ENCODE measurements at places on chromosomes 6 and 20. TPM values are rescaled to one million over a fixed set of nuclear protein-coding genes. Genes with fewer than 3 reads are reported as not detected.
A peak's percentile ranks its signal among the peaks of the same experiment; 100 is the strongest.

DNA sequence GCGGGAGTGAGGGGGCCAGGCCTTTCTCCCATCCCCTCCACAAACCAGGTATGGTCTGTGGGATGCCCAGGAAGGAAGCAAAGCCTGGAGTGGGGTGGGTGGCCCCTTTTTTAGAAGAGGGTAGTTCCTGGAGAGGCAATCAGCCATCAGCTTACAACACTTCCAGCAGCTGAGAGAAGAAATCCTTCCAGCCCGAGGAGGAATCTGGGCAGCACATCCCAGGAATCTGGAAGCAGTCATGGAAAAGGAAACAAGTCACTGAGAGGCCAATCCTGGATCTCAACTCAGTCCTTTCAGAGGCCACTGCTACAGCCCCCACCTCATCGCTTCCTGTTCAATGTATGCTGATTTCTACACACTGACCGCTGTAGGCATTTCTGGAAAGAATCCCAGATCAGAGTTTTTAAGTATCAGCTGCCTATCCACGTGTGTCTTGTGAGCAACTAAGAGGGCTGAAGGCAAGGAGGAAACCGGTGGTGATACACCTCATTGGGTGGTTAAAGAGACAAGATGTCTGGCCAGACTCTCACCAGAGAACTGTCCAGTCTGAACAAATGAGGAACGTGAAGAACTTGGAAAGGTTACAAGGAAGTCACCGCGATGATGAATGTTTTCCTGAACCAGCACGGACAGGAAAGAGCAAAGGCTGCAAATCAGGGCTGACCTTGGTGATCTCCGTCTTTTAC lies 92.9 kb upstream of the SHLD1 start:
- no peak overlapping the region for H3K4me3 ChIP-seq
- H3K27ac ChIP-seq = peak overlapping the region; percentile 68
- peaks cover 66% of the 10 kb centered on the region for H3K4me1 ChIP-seq
- H3K36me3 ChIP-seq = no peaks in the 10 kb centered on the region
- DNase-seq = no peak

DNA sequence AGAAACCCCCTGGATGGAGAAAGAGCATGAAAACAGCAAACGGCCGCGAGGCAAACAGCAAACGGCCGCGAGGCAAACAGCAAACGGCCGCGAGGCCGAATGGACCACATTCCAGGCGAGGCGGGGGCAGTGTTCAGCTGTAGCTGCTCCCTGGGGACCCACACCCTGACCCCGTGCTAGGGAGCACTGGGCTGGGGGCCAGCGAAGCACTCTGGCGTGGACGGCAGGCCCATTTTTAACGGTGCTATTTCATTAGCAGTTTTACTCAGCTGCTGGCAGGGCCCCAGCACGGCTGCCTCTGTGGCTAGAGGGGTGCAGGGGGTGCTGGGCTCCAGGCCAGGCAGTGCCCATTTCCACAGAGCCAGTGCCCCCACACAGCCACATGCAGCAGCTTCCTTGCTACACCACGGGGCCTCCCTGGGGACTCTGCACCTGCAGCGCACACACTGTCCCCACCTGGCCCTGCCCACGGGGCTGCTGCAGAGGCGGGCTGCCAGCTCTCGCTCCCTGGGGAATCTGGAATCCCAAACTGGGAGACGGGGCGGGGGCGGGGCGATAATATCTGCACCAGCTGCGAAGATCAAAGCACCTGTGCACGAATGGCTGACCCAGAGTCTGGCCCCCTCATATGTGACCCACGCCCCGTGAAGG lies 35.6 kb upstream of the SLCO4A1 start:
- H3K4me1 ChIP-seq = peaks cover 59% of the 10 kb centered on the region
- no peaks in the 10 kb centered on the region for H3K36me3 ChIP-seq
- H3K27ac ChIP-seq = peak overlapping the region; percentile 63

DNA sequence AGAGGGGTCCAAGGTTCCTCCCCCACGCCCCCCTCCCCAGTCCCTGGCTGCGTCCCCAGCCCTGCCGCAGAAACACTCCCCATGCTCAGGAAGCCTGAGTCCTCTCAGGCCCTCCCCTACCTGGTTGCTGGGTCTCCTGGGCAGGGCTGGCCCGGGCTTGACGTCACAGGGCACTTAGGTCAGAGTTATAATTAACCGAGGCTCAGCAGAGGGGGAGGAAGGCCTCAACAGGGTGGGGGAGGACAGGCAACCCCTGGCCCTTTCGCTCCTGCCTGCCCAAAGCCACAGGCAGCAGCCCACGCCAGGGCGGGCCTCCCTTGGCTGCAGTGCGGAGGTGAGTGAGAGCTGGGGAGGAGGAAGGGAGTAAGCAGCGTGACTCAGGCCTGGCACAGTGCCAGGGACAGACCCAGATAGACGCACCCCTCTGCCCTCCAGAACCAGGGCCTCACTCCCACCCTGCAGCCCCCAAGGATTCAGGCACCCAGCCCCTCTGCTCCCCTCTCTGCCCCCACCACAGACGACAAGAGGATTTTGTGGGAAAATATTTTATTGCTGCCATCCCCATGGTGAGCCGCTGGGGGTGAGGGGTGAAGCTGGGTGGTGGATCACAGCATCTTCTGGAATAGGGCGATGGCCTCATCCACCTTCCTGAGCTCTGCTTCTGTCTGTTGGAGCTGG lies at the start of gene VWA7:
Gene VWA7, minus strand, starts transcription at position 340 of the 678 bp plus-strand sequence. CDS start 549 bp downstream, outside the sequence.
- no peaks in the 10 kb centered on the region for H3K27me3 ChIP-seq
- peak within 1 kb of the TSS; percentile 50 for H3K4me3 ChIP-seq
- H3K36me3 ChIP-seq = peaks cover 38% of the 10 kb centered on the region
- peak within 1 kb of the TSS; percentile 72 for H3K27ac ChIP-seq

DNA sequence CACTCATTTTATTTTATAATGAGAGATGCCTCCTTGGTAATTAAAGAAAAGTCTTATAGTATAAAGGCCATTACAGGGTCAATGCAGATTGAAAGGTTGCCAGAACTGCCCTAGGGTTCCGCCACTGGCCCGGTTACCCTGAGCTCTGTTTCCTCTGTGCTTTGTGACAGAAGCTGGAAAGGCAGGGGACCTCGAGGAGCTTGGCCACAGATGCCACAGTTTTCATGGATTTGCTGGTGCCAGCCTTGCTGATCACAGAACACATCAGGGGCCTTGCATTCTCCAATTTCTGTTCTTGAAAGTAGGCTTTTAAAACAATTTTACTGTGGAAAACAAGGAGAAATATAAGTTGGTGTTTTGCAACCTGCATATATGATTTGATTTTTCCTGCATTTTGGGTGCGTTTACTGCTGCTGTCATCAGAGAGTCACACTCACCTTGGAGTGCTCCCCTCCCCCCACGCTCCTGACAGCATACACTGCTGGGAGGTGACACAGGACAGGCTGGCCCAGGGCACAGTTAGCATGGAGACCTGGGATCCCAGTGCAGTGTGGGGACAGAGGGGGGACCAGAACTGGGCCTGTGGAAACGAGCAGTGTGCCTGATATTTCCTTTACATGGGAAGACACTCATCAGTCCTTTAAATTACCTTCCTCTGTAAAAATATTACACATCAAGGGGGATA lies 142.8 kb downstream of the CFAP61 start:
- no peak overlapping the region for H3K4me3 ChIP-seq
- DNase-seq = no peak
- H3K27me3 ChIP-seq = peaks cover 5% of the 10 kb centered on the region

GRCh38 chr6:110233770-110234374 lies 53.6 kb downstream of the CDC40 start:
- no peak for DNase-seq
- H3K27me3 ChIP-seq = no peaks in the 10 kb centered on the region
- peak overlapping the region; percentile 46 for H3K27ac ChIP-seq
- H3K4me3 ChIP-seq = no peak overlapping the region

BACH2 gene
- 79.6 TPM for total RNA-seq

TP53TG5 gene
- not detected for total RNA-seq

VSX1 gene
- total RNA-seq = not detected

Measured in activated B cell treated with CpG ODN at 0.5 μM for 24 hours (primary cell).